Activated naive CD4-positive, alpha-beta T cell (primary cell): ENCODE measurements at places on chromosomes 6 and 20.

GRCh38 chr20:61128701-61129269 is 123.3 kb upstream of the CDH4 start:
- no peak for DNase-seq

- DNase-seq = no peak
These were observed 72.6 kb downstream of the SHPRH start for GRCh38 chr6:145891565-145891964.

DNA sequence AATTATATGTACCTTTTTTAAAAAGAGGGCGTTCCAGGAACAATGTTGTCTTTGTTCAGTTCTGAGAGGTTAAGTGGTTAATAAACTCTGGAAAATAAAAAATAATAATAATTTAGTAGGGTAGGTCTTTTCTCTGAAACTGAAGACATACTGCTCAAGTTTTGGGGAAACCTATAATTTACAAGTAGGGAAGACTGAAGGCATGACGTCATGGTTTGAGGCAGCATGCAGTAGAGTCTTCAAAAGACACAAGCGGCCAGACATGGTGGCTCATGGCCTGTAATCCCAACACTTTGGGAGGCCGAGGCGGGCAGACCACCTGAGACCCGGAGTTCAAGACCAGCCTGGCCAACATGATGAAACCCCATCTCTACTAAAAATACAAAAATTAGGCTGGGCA is 14.0 kb downstream of the STAU1 start:
- DNase-seq = no peak

GRCh38 chr6:142642651-142643050 is 302.3 kb downstream of the HIVEP2 start:
- DNase-seq = no peak

DNA sequence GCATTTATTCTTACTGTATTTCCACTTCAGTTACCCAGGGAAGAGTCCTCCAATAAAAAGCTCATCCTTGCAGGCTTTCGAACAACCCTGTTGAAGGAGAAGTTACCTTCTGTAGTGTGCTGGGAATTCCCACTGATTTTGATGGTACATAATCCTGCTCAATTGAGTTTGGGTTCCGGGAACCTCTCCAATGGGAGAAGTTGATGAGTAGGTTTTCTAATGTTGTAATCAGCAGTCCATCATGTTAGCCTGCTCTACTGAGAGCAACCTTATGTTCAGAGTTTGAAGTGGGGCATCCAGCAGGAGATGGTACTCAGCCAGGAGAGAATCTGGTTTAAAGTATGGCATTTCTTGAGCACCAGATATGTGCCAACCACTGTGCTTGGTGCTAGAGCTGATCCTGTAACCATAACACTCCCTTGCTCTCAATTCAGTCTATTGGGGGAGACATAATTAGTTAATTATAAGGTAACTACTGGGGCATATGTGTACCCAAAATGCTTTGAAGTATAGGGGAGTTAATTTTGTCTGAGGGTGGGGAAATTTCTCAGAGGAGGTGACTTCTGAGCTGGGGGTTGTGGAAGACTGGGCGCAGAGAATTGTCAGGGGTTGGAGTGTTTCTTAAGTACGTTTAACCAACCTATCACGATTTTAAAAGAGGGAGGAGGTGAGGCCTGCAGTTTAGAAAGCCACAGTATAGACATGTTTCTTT is 2.1 kb downstream of the TOP1 start:
- no peak for DNase-seq

DNA sequence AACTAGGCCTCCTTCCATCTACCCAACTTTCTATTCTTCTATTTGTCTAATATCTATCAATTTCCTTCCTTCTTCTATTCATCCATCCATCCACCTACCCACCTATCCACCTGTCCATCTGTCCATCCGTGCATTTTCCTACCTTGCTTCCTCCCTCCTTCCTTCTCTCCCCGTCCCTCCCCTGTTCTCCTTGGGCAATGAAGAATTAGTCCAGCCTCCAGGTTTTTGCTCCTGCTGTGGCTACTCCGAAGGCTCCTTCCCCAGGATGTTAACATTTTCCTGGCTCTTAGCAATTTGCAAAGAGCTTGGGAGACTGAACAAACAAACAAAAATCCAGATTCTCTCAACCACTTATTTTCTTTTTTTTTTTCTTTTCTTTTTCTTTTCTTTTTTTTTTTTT is 81.6 kb downstream of the KCNB1 start:
- DNase-seq = no peak

DNA sequence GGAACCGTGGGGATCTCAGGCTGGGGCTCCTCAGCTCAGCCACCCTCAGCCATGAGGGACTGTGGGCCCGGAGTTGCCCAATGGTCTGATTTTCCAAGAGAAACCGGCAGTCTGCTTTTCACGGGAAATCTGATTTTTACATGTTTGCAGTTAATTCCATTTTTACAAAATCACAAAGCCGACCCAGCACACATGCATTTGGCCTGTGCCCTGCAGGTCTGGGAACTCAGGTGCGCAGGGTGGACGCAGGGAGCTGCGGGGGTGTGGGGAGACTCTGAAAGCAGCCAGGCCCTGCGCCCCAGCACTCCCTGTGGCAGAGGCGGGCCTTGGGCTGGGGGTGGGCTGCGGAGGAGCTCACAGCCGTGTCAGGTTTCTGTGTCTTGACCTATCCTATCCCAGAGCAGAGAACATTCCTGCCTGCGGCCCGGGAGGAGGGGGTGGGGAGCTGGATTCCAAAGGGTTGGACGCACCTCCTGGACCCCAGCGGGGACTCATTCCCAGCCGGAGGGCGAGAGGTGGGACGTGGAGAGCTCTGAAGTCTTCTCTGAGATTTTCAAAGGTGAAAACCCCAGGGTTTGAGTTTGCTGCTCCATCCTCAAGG is 60.6 kb downstream of the ADNP start:
- DNase-seq = no peak

GRCh38 chr6:166179704-166180103 is 12.1 kb upstream of the TBXT start:
- DNase-seq = no peak

- no peak for DNase-seq
These were observed 80.0 kb downstream of the ATRN start for GRCh38 chr20:3550837-3551236.

GRCh38 chr6:85425997-85426396 is 23.9 kb upstream of the NT5E start:
- no peak for DNase-seq

DNA sequence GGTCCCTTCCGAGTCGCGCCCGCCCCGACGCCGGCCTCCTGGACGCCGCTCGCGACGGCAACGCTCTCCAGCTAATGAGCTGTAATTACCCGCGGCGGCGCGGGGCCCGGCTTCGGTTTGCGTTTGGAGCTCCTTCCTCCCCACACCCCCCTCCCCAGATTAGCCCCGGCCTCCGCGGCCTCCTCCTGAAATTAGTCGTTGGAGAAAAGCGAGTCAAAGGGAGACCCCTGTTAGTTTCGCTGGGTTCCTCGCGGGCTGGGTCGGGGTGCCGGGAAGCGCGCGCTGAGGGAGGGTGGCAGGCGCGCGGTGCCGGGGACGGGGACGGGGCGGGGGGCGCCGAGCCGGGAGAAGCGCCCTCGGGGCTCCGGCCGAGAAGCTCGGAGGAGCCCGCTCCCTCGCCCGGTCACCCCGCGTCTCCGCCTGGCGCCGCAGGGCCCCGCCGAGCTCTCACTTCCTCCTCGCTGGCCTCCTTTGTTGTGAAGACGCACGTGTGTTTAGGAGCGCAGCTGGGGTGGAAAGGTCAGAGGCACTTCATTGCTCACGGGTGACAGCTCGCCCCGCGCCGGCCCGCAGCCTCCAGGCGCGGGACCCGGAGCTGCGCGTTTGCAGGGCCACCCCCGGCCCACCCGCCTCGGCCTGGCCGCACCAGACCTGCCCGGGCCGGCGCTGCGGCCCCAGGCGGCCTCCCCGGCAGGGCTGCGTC is 4.9 kb downstream of the FOXC1 start:
- no peak for DNase-seq

DNA sequence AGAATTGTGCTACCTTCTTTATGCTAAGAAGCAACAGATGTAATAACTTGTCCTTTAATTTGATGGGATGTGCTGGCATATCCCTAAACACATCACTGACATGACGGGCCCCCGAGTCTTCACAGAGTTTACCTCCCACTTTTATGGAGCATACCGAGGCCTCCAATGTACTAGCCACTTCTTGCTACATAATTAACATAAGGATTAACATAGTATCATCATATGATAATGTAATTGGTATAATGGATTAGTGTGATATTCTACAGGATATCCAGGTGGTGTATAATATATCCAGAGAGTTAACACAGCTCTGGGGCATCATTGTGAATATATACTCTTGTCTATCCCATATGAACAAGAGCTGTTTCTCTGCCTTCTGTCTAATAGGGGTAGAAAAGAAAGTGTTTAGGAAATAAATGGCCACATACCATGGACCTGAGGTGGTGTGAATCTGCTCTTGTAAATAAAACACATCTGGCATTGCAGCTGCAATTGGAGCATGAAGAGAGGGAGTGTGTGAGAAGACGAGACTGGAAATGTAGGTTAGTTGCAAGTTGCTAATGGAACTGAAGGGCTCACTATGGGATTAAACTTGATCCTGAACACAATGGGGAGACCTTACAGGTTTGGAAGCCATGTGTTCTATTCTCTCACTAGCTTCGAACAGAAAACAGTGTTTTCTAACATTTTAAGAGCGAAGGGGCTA is 102.3 kb downstream of the IYD start:
- DNase-seq = no peak

DNA sequence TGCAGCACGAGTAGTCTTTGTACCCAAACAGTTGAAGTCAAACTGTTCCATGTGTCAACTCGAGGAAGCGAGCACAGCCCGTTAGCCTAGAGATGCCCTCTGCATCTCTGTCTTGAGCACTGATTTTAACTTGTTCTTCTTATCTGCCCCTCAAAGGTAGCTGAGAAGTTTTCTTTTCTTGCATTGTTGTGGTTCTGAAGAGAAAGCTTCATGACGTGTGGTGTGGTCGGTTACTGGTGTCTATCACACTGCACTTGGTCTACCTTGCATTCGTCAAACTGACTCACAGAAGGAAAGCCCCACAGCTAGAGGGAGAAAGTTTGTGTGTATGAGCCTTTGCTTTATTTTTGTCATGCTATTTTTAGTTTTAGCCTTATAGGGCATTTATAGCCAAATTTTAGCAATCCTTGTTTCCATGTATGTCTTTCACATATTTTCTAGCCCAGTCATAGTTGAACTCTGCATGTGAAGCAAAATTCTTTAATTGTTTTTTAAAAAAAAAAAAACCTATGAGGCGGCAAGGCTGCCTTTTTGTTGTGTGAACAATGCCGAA is 115.1 kb downstream of the JAG1 start:
- no peak for DNase-seq

- no peak for DNase-seq
These were observed 350.6 kb upstream of the FLRT3 start for GRCh38 chr20:14688005-14688404.

- DNase-seq = no peak
These were observed 70.2 kb upstream of the EEF1E1 start for GRCh38 chr6:8172530-8172929.

GRCh38 chr6:130946076-130946475 is 117.0 kb downstream of the EPB41L2 start:
- DNase-seq = no peak

GRCh38 chr6:1635305-1636010 is 25.7 kb downstream of the FOXC1 start:
- no peak for DNase-seq

DNA sequence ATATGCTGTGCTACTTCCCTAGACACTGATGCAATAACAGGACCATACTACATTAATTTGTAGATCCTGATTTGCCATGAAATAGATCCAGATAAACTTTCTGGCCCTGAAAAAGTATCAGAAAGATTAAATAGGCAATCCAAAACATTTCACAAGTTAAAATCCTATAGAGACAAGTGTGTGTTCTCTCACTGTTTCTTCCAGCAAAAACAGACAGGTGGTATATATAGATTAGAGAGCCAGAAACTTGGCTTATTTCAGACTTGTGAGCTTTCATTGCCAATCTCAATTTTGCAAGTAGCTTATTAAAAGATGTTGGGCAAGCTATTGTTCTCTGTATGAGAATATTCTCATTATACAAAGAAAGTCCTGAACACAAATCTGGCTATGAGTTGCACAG is 289.1 kb upstream of the MANEA start:
- no peak for DNase-seq

- no peak for DNase-seq
These were observed 47.4 kb downstream of the SLC17A5 start for GRCh38 chr6:73606428-73606827.

DNA sequence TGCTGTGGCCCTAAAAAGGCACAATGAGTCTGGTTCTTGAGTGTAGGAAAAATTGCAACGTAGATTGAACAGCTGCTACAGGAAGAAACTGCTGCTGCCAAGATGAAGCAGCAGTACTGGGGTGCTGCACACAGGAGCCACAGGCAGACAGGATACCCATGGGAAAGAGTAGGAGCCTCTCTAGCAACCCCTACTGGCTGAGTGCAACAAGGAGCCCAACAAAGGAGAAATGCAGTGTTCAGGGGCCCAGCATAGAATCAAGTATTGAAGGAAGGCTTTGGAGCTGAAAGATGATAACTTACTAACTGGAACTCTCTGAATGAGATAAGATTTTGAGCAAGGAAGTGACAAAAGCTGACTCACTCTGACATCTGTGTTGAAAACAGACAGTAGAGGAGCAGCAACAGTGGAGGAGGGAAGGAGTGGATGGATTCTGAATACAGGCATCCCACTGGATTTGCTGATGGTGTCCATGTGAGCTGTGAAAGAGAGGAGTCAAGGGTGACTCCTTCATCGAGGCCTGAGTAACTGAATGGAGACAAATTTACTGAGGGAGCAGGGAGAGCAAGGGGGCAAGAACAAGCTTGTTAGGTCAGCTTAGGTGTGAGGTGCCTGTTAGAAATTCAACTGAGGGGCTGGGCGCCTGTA is 534.7 kb upstream of the JARID2 start:
- no peak for DNase-seq

- DNase-seq = no peak
These were observed 23.7 kb downstream of the CST1 start for GRCh38 chr20:23727016-23727415.

DNA sequence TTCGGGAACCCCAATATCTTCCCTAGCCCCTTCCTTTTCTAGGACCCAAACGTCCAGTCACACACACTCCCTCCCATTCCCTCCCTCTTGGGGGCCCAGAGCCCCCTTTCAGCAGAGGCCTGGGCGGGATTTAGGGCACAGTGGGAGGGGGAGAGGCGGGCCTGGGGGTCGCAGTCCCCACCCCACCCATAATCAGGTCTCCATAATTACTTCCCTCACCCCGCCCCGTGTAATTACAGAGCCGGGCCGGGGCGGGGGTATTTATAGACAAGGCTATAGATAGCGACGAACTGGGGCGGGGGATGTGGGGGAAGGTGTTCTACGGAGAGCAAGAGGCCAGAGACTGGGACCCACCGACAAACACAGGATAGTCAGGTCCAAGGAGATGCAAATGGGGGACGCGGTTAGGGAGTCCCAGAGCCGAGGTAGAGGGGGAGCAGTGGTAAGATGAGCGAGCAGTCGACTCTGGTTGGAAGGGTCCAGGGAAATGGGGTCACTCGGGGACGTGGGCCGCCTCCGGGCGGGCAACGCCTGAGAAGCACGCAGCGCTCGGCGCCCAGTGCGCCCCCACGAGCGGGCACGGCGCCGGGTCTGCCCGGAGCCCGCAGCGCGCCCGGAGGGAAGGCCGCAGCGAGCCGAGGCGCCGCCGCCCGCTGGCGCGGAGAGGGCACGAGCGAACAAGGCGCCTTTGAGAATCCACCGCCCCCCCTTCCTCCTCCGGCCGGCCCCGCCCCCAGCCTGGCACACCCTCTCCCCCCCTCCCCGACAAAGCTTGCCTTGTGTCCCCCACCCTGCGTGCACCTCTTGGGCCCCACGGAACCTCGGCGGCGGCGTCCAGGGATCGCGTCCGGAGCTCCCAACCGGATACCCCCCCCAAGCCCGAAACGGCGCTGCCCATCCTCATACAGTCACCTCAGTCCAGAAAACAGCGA is 670 bp upstream of the COL11A2 start:
- no peak for DNase-seq

- no peak for DNase-seq
These were observed 12.7 kb upstream of the VNN1 start for GRCh38 chr6:132726608-132726975.
